ENCODE measurements at places on chromosomes 5 and 9.

DNA sequence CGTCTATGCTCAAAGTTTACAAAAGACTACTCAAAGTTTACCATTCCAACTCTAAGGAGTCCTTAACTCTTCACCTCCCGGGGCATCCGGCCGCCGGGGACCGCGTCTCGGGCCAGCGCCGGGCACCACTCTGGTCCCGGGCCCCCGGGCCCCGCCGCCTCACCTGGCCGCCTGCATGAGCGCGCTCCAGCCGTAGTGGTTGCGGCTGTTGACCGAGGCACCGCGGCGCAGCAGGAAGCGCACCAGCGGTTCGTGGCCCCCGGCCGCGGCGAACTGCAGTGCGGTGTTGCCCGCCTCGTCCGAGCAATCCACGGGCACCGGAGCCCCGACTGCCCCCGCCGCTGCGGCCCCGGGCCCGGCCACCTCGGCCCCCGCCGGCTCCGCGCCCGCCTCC, 388 bp downstream of the ANKS6 start:
- peak; percentile 5 for DNase-seq

- DNase-seq, result no peak
Observed at GRCh38 chr5:101720033-101720432, 576.1 kb downstream of the SLCO4C1 start.

DNA sequence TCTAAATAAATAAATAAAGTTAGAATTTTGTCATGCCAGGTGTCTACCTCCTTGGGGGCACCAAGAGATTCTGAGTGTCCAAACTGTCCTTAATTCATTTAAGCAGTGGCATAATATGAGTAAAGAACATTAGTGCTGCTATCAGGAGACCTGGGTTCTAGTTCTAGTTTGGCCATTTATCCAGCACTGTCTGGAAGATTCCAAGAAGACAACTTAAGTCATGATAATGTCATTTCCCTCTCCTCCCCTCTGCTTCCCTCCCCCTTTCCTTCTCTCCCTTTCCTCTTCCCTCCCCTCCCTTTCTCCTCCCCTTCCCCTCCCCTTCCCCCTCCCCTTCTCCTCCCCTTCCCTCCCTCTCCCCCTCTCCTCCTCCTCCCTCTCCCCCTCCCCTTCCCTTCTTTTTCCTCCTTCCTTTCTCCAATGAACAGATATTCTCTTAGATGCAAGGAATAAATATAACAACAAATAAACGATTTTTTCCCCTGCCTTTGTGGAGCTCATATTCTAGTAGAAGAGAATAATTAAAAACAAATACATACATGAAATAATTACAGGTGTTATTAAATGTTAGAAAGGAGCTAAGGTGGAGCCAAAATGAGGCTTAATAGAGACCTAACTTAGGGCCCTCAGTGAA, 90.8 kb downstream of the NMUR2 start:
- DNase-seq, result no peak

- no peak for DNase-seq
Observed at GRCh38 chr9:127676638-127677037, 30.1 kb upstream of the CFAP157 start.

DNA sequence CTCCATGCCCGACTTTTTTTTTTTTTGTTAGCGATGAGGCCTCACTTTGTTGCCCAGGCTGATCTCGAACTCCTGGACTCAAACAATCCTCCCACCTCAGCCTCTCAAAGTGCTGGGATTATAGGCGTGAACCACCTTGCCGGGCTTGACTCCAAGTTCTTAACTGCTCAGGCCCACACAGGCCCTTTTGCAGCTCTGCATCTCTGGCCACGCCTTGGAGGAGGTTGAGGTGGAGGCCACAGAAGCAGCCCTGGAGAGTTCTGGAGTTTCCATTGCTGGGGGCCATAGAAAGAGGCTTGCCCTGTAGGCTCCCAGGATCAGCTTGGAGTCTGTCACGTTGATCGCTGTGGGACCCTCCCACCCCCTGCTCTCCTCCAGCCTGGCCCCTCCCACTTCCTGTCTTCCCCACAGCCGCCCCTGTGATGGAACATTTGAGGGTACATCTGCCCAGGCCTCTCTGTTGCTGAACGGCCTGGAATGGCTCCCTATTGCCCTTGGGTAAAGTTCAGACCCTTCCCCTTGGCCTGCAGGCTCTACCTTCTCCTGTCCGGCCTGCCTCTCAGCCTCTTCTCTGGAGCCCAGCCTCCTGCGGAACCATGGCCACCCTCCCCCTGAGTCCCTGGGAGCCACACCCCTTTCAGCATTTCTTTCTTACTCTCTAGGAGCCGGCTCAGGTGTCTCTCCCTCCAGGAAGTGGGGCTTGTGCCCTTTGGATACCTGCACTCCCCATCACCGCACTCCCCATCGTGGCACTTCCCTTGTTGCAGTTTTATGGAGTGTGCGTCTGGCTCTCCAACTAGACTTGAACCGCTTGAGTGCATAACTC, 30.4 kb upstream of the IER5L start:
- no peak for DNase-seq

DNA sequence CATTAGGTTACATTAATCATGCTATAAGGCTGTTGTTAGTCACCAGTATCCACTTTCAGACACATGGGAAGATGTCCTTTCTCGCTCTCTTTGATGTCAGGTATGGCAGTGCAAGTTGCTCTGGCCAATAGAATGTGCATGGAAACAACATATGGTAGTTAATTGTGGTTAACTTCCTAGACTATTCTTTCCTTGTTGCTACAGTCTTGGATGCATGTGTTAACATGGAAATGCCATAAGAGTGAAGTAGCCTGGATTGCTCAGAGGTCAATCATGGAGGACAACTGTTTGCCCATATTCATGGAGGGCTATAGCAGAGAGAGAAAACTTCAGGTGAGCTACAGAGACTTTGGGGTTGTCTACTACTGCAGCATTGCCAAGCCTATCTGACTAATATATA, 245.8 kb upstream of the GAS1 start:
- no peak for DNase-seq

- DNase-seq, result no peak
Observed at GRCh38 chr9:69292078-69292477, 32.9 kb upstream of the ENTREP1 start.

DNA sequence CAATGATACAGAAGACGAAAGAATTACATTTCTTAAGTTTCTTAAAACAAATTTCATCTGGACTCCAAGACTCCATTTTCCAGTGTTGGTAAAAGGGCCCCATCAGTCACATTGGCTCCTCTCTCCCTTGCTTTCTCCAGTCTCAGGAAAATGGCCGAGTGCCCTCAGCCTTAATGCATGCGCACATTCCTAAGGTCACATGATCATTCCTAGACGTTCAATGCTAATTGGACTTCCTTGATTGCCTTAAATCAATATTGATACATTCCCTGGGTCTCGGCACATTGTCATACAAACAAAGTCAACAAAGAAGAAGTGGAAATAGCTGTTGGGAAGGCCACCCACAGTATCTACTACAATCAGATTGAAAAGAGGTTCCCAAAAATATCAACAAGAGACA, 413.6 kb upstream of the GRAMD2B start:
- DNase-seq, result no peak

GRCh38 chr5:92963800-92964199, 617.2 kb downstream of the NR2F1-AS1 start:
- DNase-seq, result no peak

DNA sequence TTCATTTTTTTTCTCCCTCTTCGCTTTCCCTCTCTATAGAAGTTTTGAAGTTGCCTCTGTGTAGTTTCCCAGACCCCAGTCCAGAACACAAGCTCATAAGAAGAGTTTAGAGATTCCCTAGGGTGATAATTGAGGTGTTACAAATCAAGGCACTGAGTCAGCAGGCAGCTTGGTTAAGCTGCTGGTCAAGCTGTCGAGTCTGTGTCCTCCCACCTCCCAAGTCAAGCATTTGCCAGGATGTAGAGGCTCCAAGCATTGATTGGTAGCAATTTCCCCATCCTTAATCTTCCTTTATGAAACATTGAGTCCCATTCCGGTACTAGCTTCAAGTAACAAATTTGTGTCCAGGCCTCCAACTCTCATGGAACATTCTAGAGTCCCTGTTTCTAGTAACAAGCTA, 47.5 kb upstream of the SLC1A1 start:
- no peak for DNase-seq

DNA sequence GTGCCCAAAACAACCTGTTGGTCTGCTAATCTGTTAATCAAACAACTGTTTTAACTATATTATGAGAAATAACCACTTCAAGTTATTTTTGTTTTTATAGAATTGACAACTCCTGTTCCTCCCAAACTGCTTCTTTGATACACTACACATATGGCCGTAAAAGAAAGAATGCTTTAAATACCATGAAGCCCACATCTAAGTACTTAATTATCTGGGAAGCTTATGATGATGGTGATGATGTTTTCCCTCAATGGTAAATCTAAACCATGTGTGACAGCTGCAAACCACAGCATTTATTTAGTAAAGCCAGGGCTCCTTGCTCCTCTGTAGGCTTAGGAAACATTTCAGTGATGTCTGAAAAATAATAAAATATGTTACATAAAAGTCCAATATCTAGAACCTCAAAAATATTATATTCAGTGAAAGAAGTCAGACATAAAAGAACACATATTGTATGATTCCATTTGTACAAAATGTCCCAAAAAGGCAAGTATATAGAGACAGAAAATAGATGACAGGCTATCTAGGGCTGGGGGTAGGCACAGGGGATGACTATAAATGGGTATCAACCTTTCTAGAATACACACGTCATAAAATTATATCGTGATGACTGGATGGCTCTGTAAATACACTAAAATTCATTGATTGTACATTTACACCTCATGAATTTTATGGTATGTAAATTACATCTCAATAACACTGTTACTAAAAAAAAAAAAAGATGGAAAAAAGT, 154.1 kb downstream of the EFNA5 start:
- DNase-seq, result no peak

DNA sequence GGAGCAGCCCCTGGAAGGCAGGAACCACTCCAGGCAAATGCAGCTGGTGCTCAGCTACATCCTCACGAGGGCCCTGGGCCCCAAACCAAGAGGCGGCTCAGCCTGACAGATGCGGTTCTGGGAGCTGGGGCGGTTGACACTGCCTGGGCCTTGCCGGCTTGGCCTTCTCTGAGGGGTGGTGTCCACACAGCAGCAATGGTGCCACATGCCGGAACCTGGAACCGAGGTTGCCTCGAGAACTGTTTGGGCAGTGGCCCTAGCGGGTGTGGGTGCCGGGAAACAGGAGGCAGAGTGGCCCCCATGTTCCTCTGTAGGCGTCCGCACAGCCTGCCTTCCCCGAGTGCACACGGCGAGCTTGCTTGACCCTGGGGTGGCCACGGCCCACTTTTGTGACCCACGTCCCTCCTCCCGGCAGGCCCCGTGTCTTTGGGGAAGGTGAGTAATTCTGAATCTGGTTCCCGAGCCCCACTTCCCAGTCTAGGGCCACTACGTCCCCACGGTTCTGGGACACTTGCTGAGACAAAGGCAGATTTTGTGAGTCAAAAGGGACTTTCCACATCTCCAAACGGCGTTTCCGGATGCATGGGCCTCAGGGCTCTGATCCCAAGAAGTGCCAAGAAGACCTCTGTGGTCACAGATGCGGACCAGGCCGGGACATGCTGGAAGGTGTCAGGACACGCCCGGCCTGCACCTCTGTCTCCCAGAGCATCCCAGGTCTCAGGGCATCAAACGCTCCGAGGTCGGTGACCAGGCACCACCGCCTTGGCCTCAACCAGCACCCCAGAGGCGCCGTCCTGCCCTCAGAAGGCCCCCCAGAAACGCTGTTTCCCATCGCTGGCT, 27.7 kb upstream of the SLC12A7 start:
- DNase-seq, result no peak

DNA sequence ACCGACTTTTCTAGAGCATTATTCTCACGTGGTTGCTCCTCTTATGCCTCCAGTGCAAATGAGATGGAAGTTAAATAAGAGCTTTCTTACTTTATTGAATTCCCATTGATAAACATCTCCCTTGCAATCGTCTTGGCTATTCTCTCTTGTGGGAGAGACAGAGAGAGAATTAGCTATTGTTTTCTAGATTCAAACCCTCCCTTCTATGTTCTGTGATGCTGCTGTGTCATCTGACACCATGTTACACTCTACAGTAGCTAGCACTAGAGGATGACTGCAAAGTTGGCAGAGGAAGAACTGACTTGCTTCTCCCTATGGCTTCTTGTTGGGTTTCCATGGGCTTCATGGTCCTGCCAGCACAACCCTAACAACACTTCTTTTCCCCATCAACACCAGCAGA, 134.6 kb upstream of the RANBP3L start:
- DNase-seq, result no peak

DNA sequence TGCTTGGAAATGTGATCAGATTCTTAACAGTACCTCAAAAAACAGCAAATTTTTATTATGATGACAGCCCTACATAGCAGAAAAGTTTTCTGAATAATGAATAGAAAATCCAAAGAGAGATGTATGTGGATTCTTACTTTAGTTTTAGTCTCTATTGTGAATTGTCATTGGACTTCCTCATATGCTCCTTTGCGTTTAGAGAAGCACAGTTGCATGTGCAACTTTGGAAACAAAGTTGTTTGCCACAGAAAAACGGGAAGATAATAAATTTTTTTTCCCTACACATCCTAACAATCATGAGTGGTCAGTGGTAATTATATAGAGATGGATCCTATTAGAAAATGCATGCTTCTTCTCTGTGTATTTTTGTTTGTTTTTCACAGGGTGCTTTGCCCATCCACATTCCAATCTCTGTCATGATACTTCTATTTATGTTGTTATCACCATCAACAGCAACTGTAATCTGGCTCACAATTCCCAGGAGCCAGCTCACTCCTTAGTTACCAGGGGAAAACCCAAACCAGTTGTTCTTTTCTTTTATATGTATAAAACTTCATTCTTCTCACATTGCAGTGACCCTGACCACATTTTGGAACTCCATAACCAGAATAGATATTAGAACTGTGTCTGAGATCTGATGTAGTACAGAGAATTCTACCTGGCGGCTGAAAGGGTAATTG, 118.7 kb downstream of the NDUFS4 start:
- DNase-seq, result no peak

GRCh38 chr9:130268521-130269211, 3.1 kb downstream of the HMCN2 start:
- DNase-seq, result peak; percentile 69

GRCh38 chr9:99181621-99182020, 40.1 kb downstream of the ALG2 start:
- DNase-seq, result no peak

DNA sequence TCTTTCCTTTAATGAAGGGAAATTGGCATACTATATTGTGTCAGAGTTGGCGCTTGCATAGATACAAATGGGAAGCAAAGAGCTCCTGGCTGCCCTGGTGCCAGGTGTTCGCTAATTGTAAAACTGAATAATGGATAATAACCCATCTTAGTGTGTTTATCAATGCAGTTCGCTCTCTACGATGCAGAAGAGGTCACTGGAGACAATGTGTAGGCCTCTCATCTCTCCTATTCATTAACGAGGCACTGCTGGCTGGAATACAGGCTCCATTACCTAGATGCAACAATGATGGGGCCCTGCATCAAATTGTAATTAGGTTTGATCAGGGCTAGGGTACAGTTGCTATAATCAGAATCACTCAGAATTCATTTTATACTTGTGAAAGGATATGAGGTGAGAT, 171.0 kb downstream of the RMI1 start:
- DNase-seq, result peak; percentile 46

GRCh38 chr5:36606428-36607113, at the start of gene SLC1A3:
Gene SLC1A3, plus strand, starts transcription at chr5:36606606. Its CDS starts 1,818 bp downstream, at chr5:36608424.
- no peak for DNase-seq

- DNase-seq, result no peak
Observed at GRCh38 chr9:109074236-109074889, 45.4 kb downstream of the TMEM245 start.

- DNase-seq, result no peak
Observed at GRCh38 chr5:36365896-36366295, 64.2 kb upstream of the RANBP3L start.

GRCh38 chr5:10699987-10700386, 61.0 kb downstream of the DAP start:
- no peak for DNase-seq

GRCh38 chr5:136006164-136006563, 22.6 kb upstream of the TGFBI start:
- DNase-seq, result no peak
